ENCODE measurements at places on chromosomes 12 and 14.

DNA sequence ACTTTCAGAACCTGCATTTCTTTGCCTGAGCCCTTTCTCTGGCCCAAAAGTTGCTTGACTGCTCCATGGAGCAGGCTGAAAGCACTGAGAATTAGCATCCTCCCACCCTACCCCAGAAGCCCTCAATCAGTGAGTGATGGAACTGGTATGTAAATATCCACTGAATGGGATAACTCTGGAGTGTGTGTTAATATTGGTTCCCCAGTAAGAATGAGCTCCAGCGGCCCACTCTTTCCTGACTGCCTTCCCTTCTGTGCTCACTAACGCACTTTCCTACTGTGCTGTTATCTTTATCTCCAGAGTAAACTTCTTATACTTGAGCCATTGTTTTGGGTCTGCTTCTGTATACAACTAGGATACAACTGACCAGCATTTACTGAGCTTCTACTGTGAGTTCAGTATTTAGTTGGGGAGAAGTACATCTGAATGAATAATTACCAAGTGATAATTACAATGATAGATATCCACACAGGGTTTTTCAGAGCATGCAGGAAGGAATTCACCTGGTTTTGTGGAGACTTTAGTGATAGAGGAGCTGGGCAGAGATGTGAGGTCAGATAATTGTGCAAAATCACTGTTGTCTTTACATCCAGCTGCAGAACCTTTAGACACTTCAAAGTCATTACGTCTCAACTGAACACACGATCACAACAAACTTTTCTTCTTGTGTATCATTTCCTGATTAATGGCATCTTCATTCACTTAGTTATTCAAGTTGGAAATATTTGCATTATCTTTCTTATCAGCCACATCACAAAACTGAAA is 149.2 kb upstream of the BTG1 start:
- DNase-seq, result no peak

DNA sequence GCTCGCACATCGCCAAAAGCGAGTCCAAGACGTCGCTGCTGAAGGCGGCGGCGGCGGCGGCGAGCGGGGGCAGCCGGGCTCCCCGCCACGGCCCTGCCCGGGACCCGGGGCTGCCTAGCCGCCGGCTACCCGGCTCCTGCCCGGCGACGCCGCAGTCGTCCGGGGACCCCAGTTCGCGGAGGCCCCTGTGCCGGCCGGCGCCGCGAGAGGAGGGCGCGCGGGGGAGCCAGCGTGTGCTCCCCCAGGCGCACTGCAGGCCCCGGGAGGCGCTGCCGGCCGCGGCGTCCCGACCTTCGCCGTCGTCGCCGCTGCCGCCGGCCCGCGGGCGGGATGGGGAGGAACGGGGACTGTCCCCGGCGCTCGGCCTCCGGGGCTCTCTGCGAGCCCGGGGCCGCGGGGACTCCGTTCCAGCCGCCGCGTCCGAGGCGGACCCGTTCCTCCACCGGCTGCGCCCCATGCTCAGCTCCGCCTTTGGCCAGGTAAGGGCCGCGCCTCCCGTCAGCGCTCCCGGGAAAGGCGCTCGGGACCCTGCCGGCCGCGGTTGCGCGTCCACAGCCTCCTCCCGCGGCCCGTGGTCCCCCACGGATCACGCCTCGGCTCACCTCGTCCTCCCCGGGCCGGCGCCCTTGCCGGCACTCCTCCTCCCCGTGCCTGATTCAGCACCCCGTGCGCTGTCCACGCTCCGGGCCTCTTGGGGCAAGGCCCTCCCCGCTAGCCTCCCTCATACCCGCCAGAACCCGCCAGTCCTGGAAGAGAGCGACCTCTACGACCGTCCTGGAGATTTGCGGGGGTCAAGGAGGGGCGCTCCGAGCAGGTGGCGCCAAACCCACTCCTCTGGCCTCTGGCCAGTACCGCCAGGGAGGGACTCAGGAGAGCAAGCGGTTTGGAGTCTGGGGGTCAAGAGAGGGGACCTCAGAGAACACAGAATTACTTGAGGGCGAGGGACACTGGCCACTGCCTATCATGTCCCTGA is 721 bp downstream of the CABP1 start:
- peak; percentile 58 for DNase-seq

- no peak for DNase-seq
Observed at GRCh38 chr14:75805646-75806045, 144.6 kb downstream of the TTLL5 start.

GRCh38 chr12:96571101-96571862 is 81.9 kb downstream of the CFAP54 start:
- no peak for DNase-seq

GRCh38 chr12:112946236-112947000 is 8.1 kb downstream of the OAS3 start:
- no peak for DNase-seq

DNA sequence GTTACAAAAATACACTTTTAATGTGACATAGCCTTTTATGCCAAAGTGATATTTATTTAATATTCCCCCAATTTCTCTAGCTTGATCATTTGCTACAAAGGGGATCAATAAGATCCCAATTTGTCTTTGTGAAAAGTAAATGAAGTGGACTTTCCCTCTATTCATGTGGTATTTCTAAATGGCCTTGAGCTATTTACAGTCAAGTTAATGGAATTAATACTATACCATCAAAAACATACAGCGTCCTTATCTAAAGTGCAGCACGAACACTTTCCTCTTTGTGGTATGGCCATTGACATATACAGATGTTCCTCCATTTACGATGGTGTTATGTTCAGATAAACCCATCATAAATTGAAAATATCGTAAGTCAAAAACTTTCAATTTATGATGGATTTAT is 23.2 kb downstream of the CFL2 start:
- DNase-seq, result no peak

DNA sequence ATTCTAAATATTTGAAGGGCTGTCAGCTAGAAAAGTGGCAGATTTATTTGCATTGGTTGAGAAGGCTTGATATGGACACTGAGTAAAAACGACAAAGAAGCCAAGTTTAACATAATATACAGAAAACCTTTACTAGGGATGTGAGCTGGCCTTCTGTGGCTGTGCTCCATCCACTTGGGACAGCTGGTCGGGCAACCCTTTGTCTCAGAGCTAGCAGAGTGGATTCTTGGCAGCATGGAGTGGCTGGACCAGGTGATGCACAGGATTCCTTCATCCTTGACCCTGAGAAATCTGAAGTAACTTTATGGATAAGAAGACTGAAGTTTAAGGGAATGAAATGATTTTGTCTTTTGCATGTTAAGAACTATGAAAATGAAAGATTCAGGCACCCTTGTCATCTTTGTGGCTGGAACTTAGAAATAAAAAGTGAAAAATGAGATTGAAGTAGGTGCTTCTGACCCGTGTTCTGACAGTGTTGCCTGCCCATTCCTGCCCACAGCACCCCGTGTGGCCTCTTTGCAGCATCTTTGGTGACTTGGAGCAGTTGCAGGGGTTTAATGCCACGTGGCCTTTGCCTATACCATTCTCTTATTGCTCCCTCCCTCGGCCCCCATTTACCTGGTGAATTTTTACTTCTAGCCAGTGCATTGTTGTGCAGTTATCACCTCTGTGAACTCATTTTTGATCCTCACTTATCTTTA is 32.6 kb downstream of the PELI2 start:
- DNase-seq, result no peak

DNA sequence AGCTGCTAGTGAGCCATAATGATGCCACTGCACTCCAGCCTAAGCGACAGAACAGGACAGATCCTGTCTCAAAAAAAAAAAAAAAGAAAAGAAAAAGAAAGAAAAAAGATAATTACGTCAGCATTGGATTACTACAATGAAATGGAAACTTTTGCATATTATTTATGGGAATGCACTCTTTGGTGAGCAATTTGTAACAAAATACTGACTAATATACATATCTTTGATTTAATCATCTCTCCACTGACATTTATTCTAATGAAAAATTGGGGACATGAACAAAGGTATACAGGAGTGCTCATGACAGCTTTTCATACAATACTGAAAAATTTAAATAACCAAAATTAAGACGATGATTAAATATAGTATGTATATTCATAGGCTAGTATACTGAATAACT is 27.9 kb upstream of the HECTD1 start:
- no peak for DNase-seq

DNA sequence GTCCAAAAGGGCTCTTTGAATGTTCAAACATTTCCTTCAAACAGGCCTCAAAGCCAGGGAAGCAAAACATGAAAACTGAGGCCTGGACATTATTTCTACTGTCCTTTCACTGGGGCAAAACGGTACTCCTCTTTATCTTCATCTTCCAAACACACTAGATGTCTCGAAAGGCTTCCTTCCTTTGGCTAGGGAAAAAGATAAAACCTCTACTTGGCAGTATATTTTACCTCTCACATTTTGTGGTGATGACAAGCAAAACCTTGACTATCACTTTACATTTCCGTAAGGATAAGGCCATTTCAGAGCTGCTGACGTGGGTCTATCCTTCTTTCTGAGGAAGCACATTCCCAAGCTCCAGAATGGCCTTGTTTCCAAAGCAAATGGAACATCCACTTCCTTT is 9.9 kb downstream of the STAB2 start:
- DNase-seq, result no peak

DNA sequence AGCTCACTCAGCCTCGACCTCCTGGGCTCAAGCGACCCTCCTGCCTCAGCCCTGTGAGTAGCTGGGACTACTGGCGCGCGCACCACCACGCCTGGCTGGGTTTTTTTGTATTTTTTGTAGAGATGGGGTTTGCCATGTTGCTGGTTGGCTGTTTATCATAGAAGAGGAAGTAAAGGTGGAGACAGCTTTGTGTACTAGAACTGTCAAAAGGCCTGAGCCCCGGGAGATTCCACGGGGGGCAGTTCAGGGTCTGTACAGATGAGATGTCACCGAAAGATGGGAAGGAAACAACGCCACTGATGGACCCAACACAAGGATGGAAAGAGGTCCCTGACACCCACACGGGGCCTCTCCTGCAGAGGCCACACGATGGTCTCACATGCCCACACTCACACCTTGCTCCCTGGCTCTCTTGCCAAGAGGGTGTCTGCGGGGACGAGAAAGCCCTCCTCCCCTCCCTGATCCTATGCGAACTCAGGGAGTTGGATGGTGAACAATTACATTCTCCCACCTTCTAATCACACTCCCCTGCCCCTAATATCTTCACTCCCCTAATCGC is 66.6 kb downstream of the KDM2B start:
- DNase-seq, result no peak

DNA sequence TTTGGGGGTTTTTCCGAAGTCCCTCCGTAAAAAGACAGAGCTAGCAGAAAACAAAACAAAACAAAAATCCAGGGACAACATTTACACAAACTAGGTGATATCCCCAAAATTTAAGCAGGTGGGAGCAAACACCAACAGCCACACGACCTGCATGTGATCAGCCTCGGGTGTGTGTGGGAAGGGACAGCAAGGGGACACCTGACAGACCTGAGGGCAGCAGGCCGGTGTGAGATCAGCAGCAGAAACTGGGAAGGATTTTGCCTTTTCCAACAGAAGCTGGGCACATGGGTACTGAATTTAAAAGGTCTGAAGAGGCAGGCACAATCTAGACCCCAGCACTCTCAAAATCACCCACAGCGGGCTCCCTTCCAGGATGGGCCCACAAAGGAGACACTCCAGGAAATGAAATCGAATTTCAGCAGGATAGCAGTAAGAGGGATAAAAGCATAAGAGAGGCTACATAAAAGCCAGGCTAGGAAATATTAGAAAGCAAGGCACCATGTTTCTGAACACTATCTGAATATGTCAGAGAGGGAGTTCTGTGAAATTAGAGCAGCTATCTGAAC is 36.5 kb upstream of the SELPLG start:
- no peak for DNase-seq

- no peak for DNase-seq
Observed at GRCh38 chr14:105332350-105332874, 17.9 kb downstream of the PACS2 start.

- no peak for DNase-seq
Observed at GRCh38 chr12:119171291-119171690, 7.4 kb upstream of the HSPB8 start.

DNA sequence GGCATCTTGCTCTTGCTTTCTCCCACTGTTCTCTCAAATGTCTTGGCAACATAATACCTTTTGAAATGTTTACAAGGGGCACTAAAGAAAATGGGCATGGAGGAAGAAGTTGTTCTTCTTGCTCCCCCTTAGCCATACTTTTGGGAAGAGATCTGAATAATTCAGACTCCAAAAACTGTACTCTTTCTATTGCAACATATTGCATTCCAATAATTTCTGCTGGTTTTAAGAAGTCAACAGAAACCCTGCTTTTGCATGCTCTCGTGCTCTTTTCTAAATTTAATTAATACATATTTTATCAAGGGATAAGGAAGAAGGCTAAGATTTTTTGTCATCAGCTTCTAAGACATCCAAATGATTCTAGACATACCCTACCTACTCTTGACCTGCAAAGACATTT is 409.9 kb upstream of the SOX5 start:
- DNase-seq, result no peak

DNA sequence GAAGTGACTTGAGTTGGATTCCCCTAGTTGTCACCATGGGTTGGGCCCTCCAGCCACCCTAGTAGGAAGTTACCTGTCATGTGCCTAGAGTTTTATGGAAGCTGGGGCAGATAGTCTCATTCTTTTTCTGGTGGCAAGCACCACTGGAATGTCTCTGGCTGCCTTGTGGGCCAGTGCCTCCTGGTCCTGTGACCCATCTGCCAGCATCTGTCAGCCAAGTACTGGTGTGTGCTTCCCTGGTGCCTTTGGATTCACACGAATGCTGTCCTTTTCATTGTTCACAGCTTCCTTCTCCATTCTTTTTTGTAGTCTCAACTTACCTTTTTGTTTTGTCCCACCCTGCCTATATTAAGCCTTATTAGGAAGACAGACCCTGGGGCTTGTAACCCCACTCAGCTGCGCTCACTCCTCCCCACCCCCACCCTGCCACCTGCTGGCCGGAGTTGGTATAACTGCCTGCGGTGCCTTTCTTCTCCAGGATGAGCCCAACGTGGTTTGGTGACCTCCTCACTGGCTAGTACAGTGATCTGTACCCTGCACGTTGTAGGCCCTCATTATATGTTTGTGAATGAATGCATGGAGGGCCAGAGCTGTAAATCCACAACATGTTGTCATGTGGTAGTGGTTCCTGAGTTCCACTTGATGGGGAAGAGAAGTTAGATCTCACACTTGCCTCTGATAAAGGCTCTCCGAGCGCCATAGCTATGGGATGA is 125.7 kb downstream of the TSPAN9 start:
- DNase-seq, result peak; percentile 35

DNA sequence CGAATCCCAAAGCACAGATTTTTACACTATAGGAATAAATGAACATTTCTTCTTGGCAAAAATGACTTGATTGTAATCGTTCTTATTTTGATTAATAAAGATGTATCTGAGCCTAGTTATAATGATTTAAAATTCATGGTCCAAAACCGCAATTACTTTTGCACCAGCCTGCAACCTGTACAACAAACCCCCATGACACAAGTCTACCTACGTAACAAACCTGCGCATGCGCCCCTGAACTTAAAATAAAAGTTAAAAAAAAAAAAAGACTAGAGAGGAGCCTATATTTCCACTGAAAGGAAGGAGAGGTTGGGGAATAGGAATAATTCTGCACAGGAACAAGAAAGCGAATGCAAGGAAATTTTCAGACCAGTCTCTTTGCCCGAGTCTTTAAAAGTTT is 145.2 kb downstream of the SCARB1 start:
- DNase-seq, result no peak

Data from MG63 (cell line).